ENCODE measurements at places on chromosomes 7 and 10.

DNA sequence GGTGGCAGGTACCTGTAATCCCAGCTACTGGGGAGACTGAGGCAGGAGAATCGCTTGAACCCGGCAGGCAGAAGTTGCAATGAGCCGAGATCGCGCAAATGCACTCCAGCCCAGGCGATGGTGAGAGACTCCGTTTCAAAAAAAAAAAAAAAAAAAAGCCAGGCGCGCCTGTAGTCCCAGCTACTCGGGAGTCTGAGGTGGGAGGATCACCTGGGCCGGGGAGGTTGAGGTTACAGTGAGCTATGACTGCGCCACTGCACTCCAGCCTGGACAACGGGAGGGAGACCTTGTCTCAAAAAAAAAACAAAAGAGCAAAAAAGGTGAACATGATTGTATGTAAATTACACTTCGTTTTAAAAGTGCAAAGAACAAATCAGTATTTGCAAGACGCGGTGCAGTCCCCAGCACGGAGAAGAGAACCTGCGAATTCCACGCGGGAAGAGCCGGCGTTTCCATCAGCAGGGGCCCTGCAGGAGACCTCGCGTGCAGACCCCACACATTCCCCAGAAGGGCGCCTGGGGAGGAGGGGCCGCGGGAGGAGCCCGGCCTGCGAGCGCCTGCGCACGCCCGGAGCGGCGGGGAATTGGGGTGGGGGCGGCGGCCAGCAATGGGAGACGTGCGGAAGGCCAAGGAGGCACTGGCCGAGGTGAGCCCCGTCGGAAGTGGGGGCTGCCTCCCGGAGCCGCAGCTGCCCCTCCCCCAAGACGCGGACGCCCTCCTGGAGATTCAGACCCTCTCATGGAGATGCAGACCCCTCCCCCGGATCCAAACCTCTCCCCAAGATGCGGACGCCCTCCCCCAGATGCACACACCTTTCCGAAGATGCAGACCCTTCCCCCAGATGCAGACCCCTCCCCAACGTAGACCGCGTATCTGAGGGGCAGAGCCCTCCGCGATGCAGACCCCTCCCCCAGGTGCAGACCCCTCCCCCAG is 16.7 kb upstream of the SUN1 start:
- no peak for DNase-seq

DNA sequence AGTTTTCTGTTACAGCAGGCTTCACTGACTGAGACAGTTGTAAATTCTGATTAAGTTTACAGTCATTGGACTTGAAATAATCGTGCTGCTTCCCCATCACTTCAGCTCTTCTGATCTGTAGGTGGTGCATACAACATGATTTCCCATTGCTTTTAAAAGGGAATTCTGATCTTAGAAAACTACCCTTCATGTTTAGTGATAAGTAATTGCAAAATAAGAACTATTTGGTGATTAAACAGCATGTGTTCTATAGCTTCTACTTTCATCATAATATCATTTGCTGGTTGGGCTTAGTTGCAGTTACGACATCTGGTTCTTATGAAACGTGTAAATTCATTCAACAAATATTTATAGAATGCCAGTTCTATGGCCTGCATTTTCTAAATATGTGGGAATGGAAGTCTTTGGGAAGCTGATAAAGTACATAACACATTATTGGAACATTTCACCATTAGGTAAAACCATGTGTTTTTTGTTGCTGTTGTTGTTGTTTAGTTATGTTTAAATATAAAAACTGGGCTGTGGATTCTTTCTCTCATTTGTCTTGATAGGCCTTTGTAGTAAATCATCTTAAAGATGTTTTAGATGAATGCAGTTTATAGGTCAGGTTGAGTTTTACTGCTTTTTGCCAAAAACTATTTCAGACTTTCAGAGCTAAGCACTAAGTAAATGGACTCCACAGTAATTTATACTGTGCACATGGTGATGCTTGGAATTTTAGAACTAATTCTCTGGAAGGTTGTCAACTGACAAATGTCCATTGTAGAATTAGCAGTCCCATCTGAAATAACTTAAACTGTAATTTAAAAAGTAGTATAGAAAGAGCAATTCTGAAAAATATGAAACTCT is 13.1 kb downstream of the GNAI1 start:
- DNase-seq, result no peak

- DNase-seq, result no peak
Measured at GRCh38 chr10:92880233-92880861, 32.0 kb downstream of the EXOC6 start.

- DNase-seq, result peak; percentile 40
Measured at GRCh38 chr7:134327896-134328295, 11.2 kb upstream of the SLC35B4 start.

- DNase-seq, result no peak
Measured at GRCh38 chr10:123147635-123148413, at the start of gene HMX2. TSS of gene HMX2 (plus strand) at chr10:123148136. CDS start at chr10:123148379, 243 bp downstream.
